A549 treated with ZK216348 at 1 μM for 4 hours (cell line): ENCODE measurements at places on chromosomes 3 and 15. TPM values are rescaled to one million over a fixed set of nuclear protein-coding genes. Genes with fewer than 3 reads are reported as not detected.

NISCH gene
- total RNA-seq: 10.9 to 17.3 TPM (median 14.4 TPM) in 5 replicates

EMC7 gene
- 128 to 146 TPM (median 137 TPM) in 5 replicates for total RNA-seq

NR1I2 gene
- not detected in 5 replicates for total RNA-seq

IL17RC gene
- 15.2 to 24.5 TPM (median 18.9 TPM) in 5 replicates for total RNA-seq

SLCO3A1 gene
- total RNA-seq: 14.5 to 30.6 TPM (median 26.9 TPM) in 5 replicates

CHRM5 gene
- total RNA-seq: 0.07 TPM in 1 of 5 replicates, not detected in the others
